ENCODE measurements at places on chromosomes 12 and 14.

DNA sequence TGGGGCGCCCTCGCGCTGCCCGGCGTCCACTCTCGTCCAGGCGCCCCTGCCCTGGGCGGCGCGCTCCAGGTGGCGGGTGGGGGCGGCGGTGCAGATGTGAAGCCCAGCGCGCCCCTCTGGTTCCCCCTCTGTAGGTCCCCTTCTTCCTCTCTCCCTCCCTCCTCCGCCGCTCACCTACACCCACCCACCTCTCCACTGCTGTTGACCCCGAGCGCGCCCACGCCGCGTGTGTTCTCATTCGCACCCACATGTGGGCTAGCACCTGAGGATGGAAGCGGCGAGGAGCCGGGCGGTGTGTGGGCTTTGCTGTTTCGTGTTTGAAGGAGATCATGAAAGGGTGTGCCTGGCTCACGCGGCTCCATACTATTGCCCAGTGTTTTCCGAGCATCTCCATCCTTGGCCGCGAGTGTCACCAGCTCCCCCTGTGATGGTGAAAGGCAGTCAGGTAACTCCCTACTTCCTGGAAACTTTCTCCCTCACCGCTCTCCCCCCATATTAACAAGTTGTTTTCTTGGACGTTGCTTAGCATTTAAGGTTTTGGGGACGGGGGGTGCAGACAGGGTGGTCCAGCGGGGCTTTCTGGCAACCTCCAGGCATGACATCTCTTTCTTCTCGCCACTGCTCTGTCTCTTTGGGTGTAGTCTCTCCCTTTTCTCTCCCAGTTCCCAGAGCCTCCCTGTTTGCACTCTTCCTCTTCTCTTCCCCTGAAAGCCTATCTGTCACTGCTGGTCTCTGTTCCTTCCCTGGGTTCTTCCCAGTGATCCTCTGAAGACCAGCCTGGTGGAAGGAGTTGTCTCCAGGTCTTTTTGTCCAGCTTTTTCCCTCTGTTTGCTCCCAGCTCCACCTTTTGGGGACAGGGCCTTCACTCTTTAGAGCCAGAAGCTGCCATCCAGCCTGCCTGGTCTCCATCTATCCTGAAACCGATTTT lies 1.6 kb downstream of the CACNA1C start:
- DNase-seq, result no peak

DNA sequence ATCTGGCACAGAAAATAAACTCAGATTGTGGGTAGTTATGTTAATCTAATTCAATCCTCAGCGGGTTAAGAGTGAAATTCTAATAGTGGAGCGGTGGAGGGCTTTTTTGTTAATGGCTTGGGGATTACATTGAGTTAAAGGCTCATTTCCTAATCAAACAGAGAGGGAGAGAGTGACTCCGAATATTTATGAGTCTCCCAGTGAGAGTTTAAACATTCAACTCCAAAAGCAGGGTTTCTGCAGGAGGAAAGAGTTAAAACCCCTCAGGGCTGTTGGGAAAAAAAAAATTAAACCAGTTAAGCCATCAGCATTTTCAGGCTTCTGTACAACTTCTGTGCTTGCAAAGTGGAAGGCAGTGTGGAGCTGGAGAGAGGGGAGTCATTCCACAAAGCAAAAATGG lies 62.1 kb upstream of the ESRRB start:
- DNase-seq, result no peak

DNA sequence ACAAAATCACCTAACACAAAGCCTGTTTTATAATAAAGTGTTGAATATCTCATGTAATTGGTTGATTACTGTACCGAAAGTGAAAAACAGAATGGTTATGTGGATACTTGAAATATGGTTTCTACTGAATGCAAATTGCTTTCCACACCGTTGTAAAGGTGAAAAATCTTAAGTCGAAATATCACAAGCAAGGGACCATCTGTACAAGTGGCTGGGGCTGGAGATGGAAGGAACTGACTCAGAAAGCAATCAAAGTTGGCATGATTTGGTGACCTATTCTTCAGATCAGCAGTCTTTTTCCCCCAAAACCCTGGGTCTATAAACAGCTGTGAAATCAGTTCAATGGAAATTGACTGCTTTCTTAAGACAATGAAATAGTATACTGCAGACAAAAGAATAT lies 3.6 kb downstream of the CBX5 start:
- DNase-seq, result no peak

DNA sequence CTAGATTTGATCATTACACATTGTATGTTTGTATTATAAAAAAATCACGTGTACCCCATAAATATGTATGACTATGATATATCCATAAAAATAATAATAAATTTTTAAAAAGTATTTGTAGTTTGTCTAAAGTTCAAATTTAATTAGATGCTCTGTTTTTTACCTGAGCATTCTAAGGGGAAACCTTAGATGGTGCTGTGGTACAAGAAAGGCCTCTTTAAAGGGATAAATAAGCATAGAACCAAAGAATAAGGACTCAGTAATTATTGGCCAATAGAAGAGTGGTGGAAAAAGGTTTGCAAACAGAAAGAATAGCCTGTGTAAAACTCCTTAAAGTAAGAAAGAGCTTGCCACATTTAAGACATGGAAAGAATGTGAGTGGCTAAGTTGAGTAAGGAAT lies 580.1 kb upstream of the SEL1L start:
- no peak for DNase-seq

DNA sequence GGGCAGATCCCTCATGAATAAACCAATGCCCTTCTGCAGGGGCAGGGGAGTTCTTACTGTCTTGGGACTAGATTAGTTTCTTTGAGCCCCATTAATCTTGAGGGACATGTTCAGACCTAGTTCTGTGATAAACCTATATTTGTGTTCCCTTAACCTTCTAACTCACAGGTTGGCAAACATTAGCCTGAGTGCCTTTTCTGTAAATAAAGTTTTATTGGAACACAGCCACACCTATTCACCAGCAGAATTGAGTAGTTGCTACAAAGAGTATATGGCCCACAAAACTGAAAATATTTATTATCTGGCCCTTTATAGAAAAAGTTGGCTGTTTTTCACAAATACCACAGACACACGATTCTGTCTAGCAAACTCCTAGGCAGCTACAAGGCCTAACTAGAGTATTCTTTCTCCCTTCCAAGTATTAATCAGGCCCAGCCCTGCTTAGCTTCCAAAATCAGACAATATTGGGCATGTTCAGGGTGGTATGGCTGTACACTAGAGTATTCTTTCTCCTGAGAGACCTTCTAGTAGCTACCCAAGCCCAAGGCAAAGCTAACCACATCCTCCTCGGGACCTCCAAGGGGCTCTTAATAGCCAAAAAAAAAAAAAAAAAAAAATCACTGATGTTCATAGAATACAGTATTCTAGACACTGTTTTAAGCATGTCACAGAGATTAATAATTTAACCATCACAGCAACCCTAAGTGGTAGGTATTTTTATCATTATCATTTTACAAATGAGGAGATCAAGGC lies 199.3 kb upstream of the PWP1 start:
- DNase-seq, result no peak

DNA sequence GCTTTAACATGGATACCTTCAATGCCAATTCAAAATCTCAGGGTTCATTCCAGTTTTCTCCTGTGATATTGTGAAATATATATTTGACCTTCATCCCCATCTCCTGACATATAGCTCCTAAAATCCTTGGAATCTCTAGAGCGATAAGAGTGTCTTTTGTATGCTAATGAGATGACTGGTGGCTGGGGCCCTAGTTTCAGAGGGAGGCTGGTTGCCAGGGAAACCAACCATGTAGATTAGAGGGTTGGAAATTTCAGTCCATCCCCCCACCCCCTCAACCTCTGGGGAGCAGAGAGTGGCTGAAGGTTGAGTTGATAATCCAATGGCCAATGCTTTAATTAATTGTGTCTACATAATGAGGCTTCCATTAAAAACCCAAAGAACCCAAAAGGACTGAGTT lies 59.4 kb downstream of the SDR9C7 start:
- no peak for DNase-seq

GRCh38 chr12:127025545-127025944 lies 1241.4 kb upstream of the TMEM132C start:
- no peak for DNase-seq

DNA sequence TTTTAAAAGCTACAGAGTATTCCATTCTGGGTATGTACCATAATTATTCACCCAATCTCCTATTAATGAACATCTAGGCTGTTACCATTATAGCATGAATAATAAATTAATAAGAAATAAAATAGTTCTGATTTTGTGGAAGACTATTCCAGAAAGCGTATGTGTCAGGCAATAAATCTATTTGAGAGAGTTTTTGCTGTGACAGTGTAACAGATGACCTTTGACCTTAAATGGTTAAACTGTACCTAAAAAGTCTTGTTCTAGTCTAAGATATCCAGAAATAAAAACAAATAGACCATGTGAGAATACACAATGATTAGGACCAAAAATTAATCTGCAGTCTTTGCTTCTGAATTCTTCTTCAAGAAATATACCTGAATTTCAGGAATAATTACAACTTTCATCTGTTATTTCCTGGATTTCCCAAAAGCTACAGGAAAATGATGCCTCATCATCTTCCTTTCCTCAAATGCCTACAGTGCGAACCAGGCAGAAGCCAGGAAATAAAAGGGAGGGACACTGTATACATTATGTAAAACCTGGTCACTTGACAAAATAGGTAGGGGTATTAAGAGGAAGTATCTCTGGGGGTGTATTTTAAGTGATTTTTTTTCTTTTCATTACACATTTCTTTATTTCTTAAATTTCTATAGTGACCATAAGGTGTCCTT lies 7.3 kb downstream of the TM7SF3 start:
- DNase-seq, result no peak

DNA sequence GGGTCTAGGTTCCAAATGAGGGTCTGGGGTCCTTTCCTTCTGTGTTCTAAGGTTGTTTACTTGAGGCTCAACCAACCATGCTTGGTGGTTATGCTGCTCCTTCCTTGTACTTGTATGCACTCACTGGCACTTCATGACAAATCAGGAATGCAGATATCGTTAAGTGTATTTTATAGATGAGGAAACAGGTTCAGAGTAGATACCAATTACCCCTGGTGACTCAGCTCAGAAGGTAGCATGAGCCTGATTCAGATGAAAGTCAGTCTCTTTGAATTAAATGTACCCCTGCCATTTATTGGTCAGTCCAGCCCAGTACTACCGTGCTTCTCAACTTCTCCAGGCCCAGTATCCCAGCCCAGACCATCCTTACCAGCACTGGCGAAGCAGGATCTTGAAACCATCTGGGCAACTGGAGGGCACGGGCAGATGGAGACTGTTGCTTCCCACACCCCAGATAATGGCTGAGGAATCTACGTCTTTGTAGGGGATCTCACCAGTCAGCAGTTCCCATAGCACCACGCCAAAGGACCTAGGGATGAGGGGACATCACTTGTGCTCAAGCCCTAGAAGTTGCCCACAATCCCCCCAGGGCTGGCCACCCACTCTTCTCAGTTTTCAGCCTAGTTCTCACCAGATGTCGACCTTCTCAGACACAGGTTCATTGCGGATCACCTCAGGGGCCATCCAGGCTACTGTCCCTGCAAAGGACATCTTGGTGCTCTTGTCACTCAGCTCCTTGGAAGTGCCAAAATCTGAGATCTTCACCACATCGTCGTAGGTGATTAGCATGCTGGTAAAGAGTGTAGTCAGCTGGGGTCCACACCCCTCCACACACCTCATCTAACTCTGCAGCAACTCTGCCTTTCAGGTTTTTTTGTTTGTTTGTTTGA lies 14.3 kb downstream of the MAP3K12 start:
- DNase-seq, result no peak

DNA sequence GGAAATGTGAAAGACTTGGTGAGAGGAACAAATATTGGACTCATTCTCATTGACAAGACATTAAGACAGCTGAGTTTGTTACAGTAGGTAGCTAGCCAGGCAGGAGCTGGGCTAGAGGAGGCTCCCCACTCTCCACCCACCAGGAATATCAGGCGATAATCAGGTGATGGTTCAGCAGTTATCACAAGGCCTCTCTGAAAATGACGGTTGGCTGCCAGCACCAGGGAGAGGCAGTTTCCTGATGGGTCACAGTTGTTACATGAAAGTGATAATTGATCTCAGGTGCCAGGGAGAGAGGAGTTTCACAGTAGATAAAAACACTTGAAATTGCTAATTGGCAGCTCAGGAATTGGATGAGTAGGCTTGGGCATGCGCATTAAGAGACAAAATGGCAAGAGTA lies 116.5 kb downstream of the TMTC2 start:
- no peak for DNase-seq

GRCh38 chr12:4856596-4856995 lies 53.1 kb upstream of the KCNA1 start:
- DNase-seq, result no peak

DNA sequence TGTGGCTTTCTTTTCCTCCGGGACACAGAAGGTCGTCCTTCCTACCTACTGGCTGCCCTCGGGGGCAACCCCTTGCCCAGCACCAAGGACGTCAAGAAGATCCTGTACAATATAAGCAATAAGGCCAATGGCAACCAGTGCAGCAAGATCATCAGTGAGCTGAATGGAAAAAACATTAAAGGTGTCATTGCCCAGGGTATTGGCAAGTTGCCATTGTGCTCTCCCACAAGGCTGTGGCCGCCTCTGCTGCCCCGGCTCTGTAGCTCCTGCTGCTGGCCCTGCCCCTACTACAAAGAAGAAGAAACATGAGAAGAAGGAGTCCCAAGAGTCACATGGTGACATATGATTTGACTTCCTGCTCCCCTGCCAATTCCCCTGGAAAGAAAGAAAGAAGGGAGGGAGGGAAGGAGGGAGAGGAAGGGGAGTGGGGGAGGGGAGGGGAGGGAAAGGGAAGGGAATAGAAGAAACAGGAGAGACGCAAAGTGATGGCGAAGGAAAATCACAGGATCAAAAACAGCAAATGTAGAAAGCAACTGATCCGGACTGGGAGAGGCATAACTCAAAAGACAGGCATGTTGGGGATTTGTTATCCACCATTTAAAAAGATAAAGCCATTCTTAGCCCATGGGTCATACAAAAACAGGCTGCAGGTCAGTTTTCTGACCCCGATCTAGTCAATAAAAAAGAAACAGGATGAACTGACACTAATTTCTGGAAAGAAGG lies 61.3 kb upstream of the RESF1 start:
- no peak for DNase-seq

DNA sequence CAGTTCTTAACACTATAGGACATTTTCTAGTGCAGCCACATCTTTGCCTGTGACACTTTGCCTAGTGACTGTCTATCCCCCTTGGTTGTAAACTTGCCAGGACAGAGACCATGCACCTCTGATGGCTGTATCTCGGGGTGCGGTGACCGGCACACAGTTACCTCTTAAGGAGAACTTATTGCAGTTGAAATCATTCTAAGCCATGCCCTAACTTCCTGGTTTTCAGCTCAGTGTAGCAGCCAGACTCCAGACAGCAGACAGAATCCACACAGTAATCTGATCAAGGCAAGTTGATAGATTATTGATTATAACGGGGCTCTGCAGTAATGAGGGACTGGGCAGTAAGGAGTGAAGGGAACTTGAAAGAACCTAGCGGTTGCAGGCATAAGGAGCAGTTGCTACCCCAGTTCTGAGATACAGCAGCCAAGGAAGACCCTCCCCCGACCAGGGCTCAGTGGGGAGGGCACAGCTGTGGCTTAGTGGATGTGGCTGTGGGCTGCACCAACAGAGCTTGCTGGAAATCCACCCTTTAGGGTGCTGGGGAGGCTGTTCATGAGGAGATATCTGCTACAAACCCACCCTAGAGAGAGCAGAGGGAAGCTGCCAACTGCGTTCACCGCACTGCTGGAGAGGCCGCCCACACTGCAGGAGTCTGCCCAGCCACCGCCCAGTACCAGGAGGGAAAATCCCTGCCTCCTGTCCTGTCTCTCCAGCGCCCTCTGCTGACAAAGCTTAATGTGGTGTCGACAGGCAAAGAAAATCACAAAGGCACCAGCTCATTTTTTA lies 58.2 kb upstream of the BEGAIN start:
- DNase-seq, result peak; percentile 85
